ENCODE measurements at places on chromosomes 4 and X.
A peak's percentile ranks its signal among the peaks of the same experiment; 100 is the strongest.

GRCh38 chrX:8730812-8731558, 952 bp downstream of the ANOS1 start:
- no peak for DNase-seq

DNA sequence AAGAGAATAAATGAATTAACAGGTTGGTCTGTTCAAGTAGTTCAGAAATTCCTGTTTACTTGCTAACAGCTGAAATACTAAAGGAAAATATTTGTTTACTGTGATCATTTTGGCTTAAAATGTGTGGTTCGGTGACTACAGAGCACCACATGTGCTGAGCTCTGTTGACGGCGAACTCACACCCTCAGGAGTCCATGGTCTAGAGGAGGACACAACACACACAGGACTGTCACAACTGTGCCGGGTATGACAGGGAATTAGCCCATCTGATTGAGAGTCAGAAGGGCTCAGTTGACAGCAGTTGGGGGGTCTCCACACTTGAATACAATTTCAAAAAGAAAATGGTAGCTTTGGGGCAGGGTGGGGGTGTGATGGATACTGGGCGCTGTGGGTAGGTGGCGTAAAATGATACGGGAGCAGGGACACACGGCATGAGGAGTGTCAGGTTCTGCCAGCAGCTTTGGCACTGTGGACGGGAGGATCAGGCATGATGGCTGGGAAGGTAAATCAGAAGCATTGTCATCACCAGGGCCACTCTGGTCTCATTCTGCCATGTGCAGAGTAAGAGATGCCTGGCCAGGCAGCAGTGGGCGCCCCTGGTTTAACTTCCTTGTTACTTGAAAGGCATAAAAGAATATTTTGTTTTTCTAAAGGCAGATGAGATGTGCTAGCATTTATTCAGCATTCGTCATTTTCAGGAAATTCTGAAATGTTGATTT, 33.3 kb downstream of the CLDN22 start:
- no peak for DNase-seq

DNA sequence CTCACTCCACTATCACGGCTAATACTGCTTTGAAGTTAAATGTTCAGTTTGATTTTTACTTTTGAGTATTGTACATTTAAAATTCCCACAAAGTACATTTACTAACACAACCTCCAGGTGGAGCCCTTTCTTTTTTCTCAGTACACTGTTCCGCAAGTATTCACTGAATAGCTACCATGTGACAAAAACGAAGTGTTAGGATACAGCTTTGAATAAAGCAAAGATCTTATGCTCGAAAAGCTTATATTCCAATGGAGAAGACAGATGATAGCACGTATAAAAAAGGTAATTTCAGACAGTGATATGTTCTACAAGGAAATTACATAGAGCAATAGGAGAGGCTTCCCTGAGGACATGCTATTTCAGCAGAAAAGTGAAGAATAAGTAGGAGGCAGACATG, 60.7 kb upstream of the ABCG2 start:
- DNase-seq: no peak

- peak; percentile 10 for DNase-seq
These were observed 9.8 kb downstream of the SPP1 start for GRCh38 chr4:87985097-87985886.

DNA sequence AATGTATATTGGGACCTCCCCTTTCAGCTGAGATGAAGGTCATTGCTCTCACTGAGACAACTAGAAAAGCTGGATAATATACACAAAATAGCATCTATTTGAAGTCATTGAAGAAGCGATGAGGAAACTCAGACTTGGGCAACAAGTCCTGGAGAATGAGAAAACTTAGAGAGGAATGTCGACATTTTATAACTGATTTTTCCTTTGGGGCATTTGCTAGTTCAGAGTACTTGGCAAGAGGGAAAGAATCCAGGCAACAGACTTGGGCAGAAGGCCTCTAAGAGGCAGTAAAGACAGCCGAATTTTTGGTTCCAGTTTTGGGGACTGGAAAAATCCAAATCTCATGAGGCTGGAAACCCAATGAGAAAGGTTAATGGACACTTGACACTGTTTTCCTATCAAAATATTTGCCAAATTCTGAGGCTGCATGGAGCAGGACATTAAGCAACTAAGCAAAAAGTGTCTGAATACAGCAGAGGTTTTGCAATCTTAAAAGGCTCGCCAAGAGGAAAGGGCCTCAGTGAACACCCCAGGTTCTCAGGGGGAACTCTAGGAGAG, 21.0 kb upstream of the ANXA5 start:
- no peak for DNase-seq

DNA sequence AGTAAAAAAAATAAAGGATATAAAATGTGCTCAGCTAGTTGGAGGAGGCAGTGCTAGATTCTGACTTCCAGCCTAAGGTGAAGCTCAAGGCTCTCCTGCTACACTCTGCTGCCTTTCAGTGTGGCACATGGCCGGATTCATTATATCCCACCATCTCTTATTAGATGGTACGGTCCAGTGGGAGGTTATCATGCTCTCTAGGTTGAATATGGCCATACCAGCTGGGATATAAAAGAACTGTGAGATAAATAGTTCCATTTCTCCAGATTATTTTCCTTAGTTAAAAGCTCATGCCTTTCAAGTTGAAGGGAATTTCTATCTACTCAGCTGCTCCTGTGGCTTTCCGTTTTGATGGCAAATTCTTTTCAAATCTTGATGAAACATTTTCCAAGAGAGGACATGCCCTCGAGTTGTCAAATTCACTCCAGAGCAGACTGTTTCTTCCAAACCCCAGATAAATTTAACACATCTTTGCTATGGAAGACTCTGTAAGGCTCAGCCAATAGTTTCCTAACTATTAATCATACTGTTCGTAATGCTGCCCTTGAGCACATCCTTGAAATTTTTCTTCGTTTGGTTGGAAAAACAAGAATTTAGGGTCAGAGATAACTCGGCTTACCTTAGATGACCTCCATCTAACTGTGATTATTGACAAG, 2.2 kb upstream of the MGARP start:
- DNase-seq: no peak

DNA sequence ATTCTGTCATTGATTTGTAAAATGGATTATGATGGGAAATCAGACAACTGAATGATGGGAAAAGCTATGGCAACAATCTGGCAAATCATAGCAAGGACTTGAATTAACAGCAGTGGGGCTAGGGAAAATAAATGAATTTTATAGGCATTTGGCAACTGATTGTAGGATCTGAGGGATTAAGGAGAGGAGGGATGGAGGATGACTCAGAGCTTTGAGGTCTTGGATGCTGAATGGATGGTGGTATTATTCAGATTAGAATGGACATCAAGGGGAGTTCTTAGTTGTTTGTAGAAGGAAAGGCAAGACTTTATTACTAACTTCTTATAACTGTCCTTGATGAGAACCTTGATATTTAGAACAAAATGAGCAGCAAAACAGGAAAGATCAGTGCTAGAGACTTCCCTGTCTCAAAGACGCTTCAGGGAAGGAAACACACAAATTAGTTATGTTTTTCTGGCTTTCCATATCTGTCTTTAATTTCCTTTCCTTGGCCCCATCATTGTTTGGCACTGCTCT, 51.4 kb upstream of the HHIP start:
- no peak for DNase-seq

DNA sequence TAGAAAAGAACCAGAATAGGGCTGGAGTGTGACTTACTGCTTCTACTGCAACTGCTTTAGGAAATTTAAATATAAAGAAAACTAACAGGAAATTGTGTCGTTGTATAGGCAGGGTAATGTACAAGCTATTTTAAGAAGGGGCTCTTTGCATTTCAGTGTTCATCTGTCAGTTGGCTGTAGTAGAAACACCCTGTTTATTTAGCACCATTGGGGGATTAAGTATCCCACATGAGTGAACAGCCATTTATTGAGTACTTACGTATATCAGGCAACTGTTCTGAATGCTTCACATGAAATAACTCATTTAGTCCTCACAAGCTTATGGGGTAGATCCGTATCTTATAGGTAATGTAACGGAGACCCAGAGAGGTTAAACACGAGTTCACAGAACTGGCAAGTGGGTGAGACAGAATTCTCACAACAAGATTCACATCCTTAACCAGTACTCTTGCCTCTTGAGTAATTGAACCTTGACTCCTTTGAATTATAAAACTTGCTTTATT, 23.9 kb downstream of the STIM2 start:
- no peak for DNase-seq

DNA sequence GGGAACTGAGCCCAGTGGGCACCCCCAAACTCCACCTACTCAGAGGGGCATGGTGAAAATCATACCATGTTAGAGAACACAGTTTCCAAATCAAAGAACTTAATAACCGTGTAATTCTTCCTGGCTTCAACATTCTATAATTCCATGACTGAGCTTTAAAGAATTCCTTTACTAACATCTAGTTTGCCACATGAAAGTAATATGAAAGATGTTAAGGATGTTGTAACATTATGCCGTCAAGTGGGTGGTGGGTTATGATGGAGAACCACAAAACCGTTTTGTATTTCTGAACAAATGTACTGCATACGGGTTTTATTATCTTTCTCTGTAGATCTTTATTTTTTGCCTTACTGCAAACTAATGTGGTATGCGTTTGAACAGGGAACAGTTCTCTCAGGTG, 549.0 kb upstream of the MAGEB2 start:
- DNase-seq: no peak

GRCh38 chr4:15443371-15444160, 15.7 kb downstream of the C1QTNF7 start:
- no peak for DNase-seq

DNA sequence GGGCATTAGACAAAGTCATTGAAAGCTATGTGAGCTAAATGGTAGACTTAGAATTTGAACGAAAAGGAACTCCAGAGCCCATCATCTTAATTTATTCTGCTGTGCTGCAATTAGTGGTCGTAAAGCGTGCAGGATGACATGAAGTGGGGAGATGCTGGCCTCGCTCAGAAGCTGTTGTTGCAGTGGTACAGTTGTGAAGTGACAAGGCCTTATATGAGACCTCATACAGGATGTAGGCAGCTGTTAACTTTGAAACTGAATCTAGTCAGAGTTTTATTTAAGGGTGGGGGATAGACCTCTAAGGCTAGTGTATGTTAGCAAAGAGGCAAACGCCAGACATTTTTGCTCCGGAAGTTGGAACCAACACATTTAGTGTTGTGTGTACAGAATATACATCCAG, 13.4 kb downstream of the KLF3 start:
- DNase-seq: no peak

DNA sequence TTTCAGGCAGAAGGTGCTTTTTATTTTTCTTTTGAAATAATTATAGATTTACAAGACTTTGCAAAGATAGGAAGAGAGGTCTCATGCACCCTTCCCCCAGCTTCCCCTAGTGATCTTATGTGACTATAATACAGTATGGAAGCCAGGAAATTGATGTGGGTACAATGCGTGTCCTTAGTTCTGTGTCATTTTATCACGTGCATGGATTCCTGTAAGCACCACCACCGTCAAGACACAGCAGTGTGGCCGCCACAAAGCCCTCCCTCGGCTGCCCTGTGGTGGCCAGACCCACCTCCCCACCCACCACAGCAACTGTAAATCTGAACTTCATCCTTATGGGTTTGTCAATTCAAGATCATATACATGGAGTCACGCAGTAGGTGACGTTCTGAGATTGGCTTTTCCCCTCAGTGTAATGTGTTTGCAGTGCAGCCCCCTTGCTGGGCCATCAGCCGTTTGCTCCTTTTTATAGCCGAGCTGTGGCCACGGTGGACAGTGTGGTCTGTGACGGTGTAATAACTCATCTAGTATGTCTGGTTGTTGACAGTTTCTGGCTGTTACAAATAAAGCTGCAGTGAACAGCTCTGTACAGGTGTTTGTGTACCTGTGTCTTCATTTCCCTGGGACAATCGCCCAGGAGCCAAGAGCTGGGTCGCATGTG, 10.9 kb upstream of the HTRA3 start:
- DNase-seq: no peak

- no peak for DNase-seq
These were observed 271.5 kb upstream of the FAM241A start for GRCh38 chr4:111873801-111874200.

DNA sequence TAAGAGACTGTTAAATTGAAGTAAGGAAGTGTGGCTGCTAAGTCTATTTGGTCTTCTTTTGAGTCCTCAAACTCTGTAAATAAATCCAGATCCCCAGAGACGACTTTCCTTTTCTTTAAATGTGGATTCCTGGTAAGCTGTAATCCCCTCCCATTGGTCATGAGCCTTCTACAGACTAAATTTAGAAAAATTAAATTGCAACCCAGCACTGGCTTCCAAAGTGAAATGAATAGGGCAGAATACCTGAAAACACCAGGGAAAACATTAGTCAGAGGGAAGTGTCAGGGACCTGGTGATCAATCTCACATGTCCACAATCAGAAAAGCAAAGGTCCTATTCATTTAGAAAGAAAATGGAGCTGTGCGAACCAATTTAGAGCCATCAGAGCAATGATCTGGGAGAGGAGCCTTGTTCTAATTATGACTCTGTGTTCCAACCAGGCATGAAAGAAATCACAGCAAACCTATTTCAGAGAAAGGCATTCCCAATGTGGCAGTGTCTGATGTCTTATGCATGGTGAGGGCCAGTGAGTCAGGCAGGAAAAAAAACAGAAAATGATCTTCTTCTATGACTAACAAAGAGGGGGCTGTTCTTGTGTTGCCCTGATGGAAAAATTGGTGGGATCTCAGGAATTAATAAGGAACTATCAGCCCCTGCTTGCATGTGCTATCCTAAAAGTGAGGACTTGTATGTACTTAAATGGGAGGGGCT, 19.8 kb upstream of the CCDC149 start:
- no peak for DNase-seq

DNA sequence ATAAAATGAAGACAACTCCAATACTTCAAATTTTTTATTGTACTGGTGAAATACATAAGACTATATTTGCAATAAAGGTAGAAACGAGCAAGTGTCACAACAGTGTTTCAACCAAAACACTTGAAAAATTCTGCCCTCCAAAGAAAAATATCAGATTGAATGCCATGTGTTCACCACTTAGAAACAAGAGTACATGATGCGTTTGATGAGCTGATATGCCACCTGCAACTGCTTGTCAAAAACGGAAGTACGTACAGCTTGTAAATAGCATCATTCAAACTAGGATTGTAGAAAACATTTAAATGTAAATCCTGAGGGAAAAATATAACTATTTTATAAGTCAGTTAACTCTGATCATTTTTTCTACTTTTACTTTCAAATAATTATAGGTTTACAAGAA, 276.1 kb downstream of the ANTXR2 start:
- DNase-seq: no peak

GRCh38 chr4:125303058-125303457, 11.7 kb upstream of the FAT4 start:
- no peak for DNase-seq

- no peak for DNase-seq
These were observed 3.1 kb upstream of the SETD7 start for GRCh38 chr4:139559089-139559479.

DNA sequence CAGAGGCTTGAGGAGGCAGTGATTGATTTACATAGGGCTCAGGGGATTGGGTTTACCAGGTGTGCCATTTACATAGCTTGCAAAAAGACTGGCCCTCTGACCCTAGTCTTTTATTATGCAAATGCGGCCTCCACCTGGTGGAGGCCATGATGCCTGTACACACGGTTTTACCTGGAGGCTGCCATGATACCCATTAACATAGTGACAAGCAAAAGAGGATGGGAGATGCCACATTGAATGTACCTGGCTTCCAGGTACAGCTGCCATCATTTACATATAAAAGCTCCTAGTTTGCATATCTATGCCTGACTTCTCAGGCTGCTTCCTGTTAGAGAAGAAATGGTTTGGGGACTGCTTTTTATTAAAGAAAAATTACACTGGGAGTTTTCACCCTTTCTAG, 72.0 kb downstream of the NEXMIF start:
- DNase-seq: no peak

- no peak for DNase-seq
These were observed 30.1 kb downstream of the ADGRA3 start for GRCh38 chr4:22485737-22486136.

GRCh38 chr4:152112887-152113286, 352.1 kb upstream of the GATB start:
- no peak for DNase-seq
